ENCODE measurements at places on chromosomes 1 and 21.

DNA sequence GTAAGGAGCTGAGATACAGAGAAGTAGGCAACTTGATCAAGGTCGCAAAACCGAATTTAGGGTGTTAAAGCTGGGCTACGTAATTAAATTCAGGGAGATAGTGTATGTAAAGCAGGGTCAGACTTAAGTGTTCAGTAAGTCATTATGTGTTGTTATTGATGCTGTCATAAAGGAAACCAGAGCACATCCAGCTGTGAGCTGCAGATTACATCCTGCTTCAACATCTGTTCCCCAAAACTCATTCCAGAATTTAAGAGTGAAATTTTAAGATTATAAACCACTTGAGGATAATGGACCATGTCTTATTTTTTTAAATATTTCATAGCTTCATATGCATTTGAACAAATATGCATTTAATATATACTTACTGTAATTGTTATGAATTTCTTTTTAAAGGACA is 49.7 kb downstream of the IVNS1ABP start:
- no peak for DNase-seq

DNA sequence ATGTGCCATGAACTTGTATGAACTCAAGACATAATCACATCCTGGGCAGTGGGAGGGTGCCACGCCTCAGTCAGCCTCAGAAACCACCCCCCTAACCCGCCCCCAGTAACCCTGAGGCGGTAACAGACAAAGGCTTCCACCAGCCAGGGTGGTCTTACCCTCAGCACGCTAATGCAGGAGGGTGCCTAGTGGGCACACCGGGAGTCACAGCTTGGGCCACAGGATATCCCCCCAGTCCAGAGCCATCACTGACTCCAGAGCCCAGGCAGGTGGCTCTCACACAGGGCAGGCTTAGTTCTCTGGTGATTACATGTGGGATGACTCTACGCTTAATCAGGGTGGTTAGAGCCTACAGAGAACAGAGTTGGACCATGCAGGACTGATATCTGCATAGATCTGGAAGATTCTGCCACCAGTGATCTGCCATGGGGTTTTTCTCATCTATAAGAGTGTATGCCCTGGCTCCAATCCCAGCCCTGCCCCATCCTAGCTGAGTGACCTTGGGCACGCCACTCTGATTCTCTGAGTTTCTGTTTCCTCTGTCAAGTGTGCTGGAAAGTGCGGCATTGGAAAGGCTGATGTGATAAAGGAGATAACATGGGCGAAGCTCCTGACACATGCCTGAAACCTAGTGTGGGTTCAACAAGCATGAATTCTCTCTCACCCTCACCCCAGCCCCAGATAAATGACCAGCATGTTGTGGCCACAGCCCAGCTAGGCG is 27.3 kb downstream of the OPTC start:
- DNase-seq = no peak

DNA sequence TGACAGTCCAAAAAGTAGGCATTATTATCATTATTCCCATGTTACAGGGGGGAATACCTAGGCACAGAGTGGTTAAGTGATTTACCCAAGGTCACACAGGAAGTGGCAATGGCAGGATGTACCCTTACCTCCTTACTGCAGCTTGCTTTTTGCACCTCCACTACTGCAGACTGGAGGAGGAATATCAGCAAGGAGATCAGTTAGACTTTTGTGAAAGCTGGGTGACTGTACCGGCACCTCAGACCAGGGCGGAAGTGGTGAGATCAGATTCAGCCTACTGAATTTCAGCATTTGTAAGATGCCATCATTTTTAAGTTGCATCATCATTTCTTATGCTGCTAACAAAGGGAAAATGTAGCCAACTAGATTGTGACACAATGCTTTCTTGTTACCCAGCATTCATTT is 4.5 kb downstream of the ADARB1 start:
- DNase-seq = no peak

DNA sequence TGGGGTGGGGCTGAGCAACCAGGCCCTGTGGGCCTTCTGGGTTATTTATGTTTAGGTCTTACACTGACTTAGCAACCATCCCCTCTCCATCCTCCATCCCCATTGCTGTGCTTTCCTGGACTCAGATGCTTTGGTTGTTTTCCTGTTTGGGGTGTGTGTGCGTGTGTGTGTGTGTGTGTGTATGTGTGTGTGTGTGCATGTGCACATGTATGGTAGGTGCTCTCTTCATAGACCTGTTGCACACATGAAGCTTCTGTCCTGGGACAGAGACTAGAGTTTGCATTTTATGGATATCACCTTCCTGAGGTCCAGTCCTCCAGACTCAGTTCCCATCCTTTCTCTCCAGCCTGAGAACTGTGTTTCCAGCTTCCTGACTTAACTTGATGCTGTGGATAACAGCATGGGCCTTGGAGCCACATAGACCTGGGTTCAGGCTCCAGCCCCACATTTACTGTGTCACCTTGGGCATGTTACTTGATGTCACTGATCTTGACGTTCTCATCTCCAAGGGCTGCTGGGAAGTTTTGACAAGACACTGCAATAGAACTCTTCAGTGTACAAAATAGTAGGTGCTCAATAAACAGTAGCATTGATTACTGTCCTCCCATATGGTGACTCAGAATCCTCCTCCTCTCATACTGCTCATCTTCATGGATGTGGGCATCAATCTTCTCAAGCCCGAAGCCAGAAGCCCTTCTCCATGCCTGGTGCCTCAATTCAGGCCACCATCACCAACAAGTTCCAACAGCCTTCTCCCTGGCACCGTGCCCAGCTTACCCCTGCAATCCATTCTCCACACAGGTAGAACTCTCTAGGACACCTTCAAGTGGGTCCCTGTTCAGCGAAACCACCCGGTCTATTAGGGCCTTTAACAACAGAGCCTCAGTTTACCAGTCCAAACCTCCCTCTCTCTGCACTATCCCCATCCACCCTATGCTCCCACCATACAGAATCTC is 181.8 kb upstream of the EDN2 start:
- no peak for DNase-seq

DNA sequence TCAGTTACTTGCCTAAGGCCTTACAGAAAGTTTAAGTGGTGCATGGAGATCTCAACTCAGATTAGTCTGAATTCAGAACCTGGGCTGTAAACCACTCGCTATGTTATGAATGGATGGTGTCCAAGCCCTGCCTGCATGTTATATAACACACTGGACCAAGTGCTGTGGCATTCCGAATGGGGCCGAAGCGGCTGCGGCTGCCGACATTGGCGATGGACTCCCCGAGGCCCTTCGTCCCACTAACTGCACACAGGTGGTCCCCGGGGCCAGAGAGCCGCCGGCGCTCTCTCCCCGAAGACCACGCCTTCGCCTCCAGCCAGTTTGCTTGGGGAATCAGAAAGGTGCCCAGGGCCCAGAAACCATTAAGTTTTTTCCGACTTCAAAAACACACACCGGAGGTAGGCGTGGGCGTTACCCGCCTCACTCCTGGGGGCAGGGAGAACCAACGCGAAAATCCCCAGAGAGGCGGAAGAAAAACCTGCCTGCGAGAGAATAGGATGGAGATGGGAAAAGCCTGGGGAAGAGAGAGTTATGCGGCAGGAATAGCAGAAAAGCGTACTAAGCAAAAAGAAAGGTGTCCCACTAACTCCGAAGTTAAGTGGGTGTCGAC is 579 bp upstream of the TENT5C start:
- no peak for DNase-seq

DNA sequence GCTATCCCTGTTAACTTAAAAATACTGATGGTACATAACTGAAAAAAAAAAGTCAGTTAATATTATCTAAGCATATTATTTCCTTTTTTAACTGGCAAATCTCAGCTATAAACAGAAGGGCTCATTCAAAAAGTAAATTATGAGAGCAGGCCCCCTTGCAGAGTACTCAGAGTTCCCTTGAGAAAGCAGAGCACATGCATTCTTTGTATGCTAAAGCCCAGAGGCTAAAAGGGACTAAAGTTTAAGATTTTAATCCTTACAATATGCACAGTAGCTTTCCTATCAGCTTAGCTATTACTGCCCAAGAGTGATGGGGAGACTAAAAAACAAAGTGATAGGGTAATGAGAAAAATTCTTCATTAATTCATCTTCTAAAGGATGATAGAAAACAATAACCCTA is 18.5 kb downstream of the SLC16A1 start:
- no peak for DNase-seq

- DNase-seq = no peak
Measured at GRCh38 chr1:51549016-51549619, 30.1 kb upstream of the EPS15 start.

- DNase-seq = no peak
Measured at GRCh38 chr1:246428542-246429308, 78.4 kb downstream of the SMYD3 start.

DNA sequence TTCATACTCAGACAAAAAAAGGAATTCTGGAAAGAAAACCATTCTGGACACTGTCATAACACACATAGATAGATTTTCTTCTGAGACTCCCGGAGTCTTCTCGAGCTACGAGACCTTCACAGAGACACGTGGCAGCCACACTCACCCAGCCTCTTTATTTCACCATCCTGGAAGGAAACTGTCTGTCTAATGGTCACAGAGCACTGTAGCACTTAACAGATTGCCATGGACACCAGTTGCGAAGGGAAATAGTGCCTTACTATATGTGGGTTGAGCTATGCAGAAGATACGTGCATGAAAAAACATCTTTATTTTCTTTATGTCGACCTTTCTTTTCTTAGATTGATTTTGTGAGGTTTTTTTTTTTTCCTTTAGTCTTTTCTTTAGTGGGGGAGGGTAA is 57.9 kb downstream of the ZP4 start:
- DNase-seq = no peak

Measured in iPS DF 19.7 (cell line).